ENCODE measurements at places on chromosomes 12 and 14.

- H3K36me3 ChIP-seq, result no peaks in the 10 kb centered on the region
- H3K27ac ChIP-seq, result no peak overlapping the region
- peaks cover under 1% of the 10 kb centered on the region for H3K4me1 ChIP-seq
- DNase-seq, result no peak
These were observed 174.1 kb downstream of the CRADD start for GRCh38 chr12:93851257-93851671.

GRCh38 chr12:131126662-131127173 lies 173.0 kb downstream of the ADGRD1 start:
- H3K36me3 ChIP-seq, result no peaks in the 10 kb centered on the region
- H3K4me3 ChIP-seq, result no peak overlapping the region
- H3K27me3 ChIP-seq, result no peaks in the 10 kb centered on the region
- H3K4me1 ChIP-seq, result peaks cover 1% of the 10 kb centered on the region
- no peak overlapping the region for H3K27ac ChIP-seq

DNA sequence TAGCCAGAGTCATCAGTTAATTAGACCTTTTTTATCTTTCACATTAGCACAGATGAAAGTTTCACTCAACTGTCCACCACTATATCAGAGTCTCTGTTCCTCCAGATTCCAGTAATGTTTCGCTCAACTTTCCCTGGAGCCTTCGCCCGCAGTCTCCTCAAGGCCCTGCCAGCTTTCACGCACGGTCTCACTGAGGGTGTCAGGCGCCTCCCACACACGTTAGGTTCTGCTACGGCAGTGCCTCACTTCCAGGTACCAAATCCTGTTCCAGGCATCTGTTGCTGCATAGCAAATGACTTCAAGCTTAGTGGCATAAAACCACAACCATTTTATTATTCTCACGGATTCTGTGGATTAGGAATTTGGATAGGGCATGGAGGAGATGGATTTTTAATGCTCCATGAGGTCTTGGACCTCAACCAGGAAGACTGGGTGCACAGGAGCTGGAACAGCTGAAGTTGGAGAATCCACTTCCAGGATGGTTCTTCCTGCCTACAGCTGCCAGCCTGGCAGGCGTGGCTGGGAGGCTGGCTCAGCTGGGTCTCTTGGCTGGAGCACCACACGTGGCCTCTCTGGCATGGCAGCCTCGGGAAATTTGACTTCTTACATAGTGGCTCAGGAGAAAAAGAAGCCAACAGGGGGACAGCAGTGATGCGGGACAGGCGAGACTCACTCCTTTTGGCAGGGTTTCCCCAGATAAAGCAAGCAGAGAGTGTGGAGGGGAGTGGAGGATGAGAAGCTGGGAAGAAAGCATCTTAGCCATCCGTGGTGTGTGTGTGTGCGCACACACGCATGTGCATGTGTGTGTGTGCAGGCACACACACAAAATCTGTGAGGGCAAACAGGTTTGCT lies 21.3 kb upstream of the BCDIN3D start:
- H3K4me3 ChIP-seq, result no peak overlapping the region
- H3K36me3 ChIP-seq, result no peaks in the 10 kb centered on the region
- H3K27me3 ChIP-seq, result no peaks in the 10 kb centered on the region
- no peak overlapping the region for H3K27ac ChIP-seq
- DNase-seq, result no peak

DNA sequence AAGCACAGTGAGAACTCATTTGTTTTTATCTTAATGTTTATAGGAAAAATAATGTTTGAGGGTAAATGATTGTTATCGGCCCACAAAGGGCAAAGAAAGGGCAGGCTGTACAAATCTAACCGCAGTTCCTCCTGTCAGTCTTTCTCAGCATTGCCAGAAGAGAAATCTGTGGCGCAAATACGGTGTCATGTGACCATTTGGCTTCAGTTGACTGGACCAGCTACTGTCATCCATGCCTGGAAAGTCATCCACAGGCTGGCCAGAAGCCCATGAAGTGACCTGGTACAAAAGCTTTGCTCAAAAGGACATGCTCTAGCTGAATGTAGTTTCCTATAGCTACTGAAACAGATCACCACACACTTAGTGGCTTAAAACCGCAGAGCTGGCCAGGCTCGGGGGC lies 43.6 kb downstream of the HCAR2 start:
- H3K27ac ChIP-seq, result no peak overlapping the region
- H3K36me3 ChIP-seq, result no peaks in the 10 kb centered on the region
- H3K4me1 ChIP-seq, result no peaks in the 10 kb centered on the region
- DNase-seq, result no peak
